ENCODE measurements at places on chromosomes 7 and 10.

DNA sequence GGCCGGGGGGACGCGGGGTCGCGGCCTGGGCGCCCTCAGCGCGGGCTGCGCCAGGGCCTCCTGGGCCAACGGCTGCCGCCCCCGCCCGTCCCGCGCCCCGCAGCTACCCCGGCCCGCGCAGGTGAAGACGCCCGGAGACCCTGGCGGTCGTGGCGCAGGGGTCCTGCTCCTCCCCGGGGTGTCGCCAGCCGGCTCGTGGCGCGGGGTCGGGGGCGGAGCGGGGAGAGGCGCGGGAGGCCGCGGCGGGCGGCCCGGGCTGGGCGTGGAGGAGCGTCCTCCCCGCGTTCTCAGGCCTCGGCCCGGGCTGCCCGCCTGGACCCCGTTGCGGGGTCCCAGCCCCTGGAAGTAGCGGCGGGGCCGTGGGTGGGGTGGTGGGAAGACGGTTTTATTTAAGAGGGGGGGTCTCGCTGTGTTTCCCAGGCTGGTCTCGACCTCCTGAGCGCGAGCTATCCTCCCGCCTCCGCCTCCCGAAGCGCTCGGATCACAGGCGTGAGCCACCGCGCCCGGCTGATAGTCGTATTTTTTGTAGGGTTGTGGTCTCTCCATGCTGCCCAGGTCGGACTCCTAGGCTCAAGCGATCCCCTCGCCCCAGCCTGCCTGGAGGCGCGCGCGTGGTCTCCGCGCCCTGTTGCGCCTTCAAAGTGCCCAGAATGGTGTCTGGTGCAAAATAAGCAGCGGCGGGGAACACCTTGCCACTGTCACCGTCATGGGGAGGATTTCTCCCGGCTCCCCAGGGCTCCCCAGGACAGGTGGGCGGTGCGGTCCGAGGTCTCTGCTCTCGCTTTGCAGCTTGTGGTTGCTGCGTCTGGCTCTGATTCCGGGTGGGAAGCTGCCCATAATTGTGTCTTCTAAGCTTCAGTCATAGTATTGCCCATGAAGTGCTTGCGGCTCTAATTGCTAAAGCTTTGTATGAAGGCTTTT is 15.3 kb upstream of the SUN1 start:
- DNase-seq, result peak; percentile 27

DNA sequence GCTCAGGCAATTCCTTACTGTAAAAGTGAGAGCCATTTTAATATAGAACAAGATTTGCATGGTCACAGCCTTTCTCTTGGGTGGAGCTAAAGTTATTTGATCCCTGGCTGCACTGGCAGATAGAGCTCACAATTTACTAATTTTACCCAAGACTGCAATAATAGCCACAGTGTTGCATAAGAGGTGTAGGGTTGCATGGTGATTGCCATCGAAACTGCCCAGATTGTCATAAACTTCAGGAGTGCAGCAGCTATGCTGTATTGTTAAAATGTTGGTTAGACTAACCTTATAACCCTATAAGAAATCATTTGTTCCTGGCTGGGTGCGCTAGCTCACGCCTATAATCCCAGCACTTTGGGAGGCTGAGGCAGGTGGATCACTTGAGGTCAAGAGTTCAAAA is 50.0 kb downstream of the VCL start:
- DNase-seq, result no peak

DNA sequence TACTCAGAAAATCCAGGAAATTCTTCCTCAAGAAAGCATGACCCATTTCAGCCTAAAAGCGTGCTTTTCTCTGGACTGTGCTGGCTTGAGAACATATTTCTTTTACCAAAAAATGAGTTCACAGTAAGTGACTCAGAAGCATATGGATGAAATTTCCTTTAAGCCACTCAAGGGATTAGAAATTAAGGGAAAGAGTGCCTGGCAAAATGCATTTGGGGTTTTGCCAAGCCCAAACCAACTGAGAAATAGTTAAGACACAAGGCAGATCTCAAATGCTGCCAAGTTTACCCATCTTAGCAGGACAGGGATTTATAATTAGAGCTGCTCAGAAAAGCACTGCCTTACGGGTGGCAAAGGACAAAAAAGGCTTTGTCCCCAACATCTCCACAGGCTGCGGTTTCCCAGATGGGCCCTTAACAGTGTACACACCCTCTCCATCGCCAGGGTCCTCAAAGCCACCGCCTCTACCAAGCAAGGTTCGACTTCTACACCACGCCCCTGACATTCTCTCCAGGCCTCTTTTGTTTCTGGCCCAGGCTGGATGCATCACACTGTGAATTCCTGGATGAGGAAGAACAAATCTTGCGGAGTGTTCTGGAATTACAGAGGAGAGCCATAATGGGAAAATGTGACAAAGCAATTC is 30.1 kb upstream of the CDHR3 start:
- DNase-seq, result no peak

DNA sequence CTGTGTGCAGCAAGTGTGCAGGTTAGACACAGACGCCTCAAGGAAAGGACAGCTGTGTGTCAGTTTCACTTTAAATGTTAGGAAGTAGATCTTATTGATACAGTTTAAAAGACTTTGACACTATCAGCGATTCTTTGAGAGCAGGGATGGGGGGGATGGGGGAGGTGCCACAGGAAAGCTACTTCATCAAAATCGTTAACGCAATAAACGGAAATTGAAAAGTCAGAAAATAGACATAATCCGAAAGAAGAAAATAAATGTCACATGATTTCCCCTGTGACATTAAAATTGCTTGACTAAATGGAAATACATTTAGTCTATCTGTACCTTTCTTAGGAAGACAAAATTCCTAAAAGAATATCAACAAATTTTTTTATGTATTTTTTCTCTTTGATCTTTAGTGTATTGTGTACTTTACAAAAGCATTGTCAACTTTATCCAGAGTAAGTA is 476 bp upstream of the ZNF33B start:
- peak; percentile 72 for DNase-seq

GRCh38 chr7:25240340-25240739 is 12.1 kb upstream of the NPVF start:
- no peak for DNase-seq

DNA sequence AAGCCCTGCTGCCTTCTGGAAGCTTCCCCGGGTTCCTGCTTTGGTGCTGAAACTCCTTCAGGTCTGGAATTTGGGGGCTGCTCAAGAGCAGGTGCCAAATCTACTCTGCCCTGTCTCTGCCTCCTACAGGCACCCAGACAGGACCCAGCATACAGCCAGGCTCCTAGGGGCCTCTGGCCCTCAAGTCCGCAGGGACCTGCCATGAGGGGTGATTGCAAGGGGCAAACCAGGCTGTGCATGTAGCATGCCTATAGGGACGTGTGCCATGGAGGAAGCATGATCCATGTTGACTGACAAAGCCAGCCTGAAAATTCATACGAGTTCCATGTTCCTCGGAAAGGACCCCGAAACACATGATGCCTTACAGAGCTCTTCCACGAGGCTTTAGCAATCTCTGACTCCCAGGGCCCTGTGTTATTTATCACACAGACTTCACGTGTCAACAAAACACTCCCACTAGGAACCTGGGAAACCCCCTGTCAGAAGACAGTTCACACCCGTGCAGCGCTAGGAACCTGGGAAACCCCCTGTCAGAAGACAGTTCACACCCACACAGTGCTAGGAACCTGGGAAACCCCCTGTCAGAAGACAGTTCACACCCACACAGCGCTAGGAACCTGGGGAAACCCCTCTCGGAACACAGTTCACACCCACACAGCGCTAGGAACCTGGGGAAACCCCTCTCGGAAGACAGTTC is 75.3 kb upstream of the DNAAF5 start:
- peak; percentile 20 for DNase-seq

DNA sequence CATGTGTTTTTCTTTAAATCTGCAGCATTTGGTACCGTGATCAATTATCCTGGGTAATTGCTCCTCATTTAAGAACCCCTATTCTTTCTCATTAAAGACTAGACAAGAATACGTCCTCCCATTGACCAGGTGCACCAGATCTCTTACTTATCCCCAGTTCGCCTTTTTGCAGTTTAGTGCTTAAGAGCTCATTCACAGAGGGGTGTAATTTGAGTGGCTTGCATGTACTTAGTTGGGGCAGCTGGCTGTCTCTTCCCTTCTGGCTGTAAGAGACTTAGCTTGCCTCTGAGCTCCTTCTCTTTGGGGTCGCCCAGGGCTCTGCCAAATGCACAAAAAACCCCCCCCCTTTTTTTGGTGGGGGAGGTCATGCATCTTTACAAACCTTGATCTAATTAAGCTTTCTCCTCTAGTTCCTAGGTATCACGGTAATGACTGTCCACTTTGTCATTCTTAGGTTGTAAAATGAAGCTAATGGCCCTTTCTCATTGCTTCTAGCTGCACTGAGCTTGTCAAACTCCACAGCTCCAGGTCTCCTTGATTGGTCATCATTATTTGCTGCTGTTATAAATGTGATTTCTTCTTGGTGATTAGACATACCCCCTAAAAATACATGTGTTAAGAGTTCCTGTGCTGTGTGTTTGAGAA is 26.3 kb downstream of the GAD2 start:
- DNase-seq, result no peak

- no peak for DNase-seq
Observed at GRCh38 chr7:111282626-111283025, 191.7 kb downstream of the LRRN3 start.

DNA sequence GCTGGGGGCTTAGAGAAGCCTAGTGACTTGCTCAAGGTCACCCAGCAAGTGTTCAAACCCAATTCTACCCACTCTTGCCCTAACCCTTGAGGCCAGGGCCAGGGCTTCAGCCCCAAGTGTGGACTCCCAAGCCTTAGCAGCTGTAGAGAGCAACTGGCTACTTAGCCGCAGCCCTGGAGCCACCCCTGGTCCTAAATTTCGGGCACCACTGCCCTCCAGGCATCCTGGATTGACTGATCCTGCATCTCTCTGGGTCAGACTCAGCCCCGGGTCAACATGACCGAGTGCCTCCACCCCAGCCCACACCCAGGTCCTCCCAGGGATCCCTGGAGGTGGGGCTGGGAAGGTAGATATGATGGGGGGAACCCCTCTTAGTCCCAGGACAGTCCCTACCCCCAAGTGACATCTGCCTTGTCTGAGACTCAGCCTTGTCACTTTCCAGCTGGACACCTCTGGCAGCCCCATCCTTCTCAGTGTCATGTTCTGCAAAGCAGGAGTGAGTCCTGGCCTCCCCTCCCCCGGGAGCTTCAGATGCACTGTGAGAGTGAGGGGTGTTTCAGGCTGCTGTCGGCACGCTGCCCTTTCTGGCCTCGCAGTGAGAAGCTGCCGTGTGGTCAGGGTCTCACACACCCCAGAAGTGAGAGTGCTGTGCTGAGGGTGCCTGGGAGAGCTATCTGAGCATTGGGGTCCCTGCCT is 89.8 kb downstream of the ZMIZ1 start:
- DNase-seq, result no peak

- no peak for DNase-seq
Observed at GRCh38 chr7:47404010-47404409, 177.9 kb downstream of the TNS3 start.

- no peak for DNase-seq
Observed at GRCh38 chr10:48224979-48225560, 49.4 kb downstream of the FRMPD2 start.

GRCh38 chr10:75261813-75262705 is 26.3 kb upstream of the COMTD1 start:
- no peak for DNase-seq

GRCh38 chr7:1454542-1454941 is 4.7 kb downstream of the MICALL2 start:
- DNase-seq, result no peak

- DNase-seq, result no peak
Observed at GRCh38 chr10:57791546-57791945, 476.1 kb downstream of the IPMK start.

- DNase-seq, result no peak
Observed at GRCh38 chr10:130243015-130243414, 106.8 kb downstream of the GLRX3 start.

DNA sequence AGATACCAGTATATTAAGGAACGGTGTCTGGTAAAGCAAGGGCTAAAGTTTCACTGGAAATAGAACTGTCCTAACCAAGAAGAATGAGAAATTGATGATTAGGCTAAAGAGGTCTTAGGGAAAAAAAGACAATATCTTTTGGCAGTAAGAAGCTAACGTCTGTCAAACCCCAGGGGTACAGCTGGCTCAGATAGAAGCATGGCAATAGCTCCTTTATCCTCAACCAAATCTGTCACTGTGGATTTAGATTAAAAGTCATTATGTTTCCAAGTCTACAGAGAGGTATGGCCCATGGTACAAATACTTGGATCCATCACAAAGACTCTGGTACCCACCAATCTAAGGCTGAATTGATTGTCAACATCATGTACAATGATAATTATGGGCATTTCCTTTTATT is 8.6 kb upstream of the SLC16A9 start:
- no peak for DNase-seq

- no peak for DNase-seq
Observed at GRCh38 chr10:13221572-13221971, 12.6 kb downstream of the UCMA start.

GRCh38 chr7:71021131-71021530 is 110.8 kb upstream of the GALNT17 start:
- DNase-seq, result no peak

DNA sequence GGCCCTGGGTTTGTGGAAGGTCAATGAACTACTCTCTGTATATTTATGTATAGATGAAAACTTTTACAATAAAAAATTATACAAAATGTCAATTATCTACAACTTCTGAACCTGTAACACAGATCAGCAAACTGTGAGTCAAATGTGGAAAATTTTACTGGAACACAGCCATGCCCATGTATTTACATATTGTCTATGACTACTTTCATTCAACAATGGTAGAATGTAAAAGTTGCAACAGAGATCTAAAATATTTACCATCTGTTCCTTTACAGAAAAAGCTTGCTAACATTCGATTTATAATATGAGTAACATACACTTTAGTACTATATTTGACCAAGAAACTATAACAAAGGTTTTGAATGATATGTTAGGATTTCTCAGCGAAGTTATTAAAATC is 481.6 kb downstream of the PARD3 start:
- DNase-seq, result no peak

GRCh38 chr7:151405588-151405987 is 4.2 kb downstream of the WDR86 start:
- DNase-seq, result no peak

DNA sequence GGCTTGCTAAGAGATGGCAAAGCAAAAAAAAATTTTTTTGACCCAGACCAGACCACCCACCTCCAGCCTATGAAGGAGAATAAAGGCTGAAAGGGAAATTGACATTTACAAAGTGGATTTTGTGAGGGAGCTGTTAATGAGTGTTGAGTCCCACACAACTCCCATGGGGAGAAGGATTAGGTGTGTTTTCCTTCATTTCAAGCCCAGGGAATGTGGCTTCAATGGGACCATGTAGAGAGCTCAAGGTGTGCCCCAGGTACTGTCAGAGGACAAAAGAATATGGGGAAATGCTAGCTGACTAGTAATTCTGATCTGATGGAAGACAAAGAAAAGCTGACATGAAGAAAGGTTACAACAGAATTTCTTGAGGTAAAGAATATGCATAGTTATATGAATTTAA is 48.8 kb upstream of the COL1A2 start:
- DNase-seq, result no peak

GRCh38 chr7:132865366-132866143 is 216.3 kb downstream of the CHCHD3 start:
- DNase-seq, result no peak

- no peak for DNase-seq
Observed at GRCh38 chr10:120042705-120043104, 150.2 kb downstream of the SEC23IP start.

All from CD4-positive, alpha-beta memory T cell (primary cell).